GF-D8 (cell line): ENCODE measurements at places on chromosomes 4 and X.
A peak's percentile ranks its signal among the peaks of the same experiment; 100 is the strongest.

DNA sequence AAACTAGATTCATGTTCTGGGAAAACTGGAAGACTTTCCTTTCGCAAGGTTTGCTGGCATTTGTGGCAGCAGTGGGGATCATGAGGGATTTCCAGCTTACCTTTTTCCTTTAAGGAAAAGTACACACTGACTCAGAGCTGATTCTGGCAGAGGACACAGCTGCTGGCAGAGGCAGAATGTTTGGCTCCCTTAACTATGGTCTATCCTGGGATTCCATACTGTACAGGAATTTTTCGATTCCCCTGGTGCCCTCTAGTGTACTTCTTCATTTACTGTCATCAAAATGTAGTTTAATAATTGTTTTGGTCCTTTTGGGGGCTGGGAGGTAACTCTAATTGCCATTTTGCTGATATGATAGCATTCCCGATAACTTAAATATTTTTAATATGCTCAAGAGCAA, 152.7 kb downstream of the GABRG1 start:
- no peak for DNase-seq

DNA sequence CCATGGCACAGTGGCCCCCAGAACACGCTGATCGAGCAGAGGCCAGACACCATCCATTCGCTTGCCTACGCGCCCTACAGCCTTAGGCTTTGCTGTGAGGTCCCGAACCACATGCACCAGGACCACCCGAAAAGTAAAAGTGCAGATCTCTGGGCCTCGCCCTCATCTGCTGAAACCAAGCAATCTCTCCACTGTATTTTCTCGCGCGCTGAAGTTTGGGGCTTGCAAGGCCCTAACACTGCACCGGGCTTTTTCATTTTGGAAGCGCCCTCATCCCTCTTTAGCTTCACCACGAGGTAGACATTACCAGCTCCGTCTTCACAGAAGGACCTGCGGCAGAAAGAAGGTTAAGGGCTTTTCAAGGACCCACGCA, 21.2 kb downstream of the NKX3-2 start:
- no peak for DNase-seq

- peak; percentile 8 for DNase-seq
Measured at GRCh38 chrX:139126493-139126892, 404.0 kb upstream of the F9 start.

DNA sequence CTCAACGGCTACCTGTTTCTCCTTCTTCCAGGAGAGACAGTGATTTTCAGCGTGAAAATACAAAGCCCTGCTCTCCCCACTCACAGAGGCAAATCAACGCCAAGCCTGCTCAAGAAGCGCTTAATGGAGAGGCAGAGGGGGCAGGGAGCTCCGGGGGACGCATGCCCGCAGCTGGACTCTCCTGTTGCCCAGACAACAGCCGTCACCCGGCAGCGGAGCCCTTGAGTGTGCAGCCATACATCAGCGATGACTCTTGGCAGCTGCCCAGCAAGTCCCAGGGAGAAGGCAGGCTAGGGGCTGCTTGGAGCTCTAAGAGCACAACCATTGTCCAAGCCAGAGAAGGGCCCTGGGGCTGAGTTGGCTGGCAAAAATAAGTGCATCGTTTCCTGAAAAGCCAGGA, 71.0 kb upstream of the AFAP1 start:
- no peak for DNase-seq

- DNase-seq: no peak
Measured at GRCh38 chr4:78704981-78705683, 71.0 kb upstream of the BMP2K start.

DNA sequence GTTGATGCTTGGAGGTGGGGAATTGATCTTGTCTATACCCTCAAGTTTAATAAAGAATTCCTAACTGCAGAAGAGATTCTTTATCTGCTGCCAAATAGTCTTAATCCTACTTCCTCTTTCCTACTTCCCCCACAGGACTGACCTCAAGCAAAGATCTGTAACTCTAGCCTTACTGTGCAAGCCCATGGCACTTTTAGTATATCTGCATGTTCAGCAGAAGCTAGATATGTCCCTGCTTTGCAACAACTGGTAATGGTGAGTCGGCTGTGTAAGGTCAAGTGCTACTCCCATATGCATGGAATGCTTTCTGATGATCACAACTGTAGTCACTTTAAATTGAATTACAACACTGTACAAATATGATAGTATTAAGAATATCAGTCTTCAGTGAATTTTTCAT, 26.3 kb upstream of the PDS5A start:
- DNase-seq: peak; percentile 73

DNA sequence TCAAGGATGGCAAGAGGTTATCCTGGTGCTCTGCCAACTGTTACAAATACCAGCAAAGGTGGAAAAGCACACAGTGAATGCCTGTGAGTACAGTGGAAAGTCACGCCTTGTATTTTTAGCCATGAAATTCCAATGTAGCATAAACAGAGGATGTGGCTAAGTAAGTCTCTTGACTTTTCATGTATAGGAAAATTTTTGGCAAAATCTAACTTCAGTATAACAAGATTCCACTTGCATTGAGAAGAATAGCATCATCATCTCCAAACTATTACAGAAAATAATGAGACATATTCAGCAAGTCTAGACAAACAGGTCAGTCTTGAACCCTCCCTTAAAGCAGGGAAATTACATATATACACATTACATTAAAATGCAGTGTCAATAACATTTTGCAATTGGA, 7.9 kb downstream of the SLC10A6 start:
- no peak for DNase-seq

GRCh38 chrX:22424919-22425318, 152.2 kb downstream of the CBLL2 start:
- DNase-seq: no peak

GRCh38 chr4:164304101-164304639, 449.8 kb upstream of the SMIM31 start:
- no peak for DNase-seq

GRCh38 chr4:123312951-123313592, 83.5 kb upstream of the SPRY1 start:
- DNase-seq: no peak

GRCh38 chrX:139892512-139892911, 40.3 kb downstream of the ATP11C start:
- DNase-seq: no peak

DNA sequence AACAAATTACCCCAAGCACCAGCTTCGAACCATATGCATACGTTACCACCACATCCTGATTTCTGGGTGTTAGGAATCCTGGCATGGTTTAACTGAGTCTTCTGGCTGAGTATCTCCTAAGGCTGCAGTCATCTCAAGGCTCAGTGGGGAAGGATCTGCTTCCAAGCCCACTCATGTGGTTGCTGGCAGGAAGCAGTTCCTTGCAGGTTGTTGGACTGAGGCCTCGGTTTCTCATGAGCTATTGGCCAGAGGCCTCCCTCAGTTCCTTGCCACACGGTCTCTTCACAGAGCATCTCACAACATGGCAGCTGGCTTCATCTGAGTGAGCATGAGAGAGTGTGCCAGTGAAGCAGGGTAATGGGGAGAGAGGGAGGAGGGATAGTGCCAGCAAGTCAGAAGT, 96.1 kb upstream of the MTM1 start:
- no peak for DNase-seq

DNA sequence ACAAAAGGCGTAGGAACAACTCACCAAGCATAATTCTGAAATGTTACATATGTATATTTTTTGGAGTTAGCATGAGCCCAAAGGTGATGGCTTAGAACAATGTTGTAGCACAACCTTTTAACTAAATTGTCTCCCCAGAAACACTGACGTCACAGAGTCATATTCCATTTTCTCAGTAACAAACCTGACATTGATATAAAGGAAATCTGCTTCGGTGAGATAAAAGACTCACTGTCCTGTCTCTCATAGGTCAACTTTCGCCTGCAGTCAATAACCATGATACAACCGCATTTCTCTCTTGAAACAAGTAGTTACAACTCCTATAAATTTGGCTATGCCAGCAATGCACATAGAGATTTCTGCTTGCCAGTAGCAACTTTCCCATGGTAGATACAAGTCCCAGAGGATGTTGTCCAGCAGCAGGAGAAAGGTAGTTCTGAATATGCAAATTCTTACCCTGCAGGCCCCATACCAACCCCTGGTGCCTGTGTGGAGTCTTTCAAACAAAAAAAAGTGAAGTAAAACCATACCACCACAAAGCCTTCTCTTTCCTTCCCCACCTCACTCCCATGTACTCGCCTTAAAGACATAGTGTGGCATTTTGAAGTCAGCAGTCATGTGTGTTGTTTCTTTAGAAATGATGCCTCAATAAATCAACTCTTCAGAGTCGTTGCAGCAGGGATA, 47.9 kb downstream of the MTM1 start:
- DNase-seq: no peak

GRCh38 chrX:16727637-16728036, 8.2 kb downstream of the SYAP1 start:
- DNase-seq: no peak

DNA sequence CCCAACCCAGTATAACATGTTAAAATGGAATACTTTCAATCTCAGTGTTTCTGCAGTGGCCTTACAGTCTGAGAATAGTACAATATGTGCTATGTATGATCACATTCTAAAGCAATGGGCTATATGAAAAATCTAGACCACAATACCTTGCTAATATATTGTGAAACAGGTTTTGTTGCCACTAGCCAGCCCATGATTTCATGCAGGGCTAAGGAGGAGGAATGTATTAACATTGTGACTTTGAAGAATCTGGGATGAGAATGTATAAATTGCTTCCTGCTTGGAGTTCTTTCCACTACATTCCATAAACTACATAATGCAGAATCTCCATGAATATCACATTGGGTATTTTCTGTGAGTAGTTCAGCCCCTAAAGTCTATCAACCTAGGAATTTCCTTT, 935.4 kb upstream of the GRIA3 start:
- no peak for DNase-seq

DNA sequence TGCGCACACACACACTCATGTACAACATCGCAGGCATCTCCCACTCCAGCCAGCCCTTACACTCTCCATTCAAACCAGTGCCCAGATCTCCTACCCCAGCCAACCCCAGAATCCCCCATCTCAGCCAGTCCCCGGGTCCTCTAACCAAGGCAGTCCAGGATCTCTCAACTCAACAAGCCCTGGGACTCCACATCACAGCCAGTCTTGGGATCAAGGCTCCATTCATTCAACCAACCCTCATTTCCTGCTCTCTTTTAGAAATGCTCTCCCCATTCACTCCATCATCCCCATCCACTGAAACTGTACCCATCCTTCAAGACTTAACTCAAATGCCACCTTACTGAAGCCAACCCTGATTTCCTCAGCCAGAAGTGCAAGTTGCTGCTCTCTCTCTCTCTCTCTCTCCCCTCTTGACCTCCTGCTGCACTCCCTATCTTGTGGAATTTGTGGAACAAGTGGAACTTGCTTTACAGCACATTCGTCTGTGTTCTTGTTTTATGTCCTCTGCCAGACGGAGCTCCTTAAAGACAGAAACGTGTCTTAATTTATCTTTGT, 40.6 kb upstream of the IQSEC2 start:
- DNase-seq: no peak

DNA sequence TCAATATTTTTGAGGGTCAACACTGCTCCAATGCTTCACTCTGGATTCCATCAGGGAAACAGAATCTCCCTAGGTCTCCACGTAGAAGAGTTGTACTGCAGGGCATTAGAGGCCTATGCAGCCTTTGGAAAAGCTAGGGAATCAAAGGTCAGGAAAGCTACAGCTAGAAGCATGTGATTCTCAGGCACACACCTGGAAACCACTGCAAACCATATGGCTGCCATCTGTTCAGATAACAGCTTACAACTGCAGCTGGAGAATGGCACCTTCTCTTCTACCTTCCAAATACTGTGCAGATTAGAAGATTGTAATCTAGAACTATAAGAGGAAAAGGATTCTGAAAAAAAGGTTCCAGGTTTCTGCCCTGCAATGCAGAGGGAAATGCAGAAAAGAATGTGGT, 60.6 kb downstream of the BTC start:
- DNase-seq: no peak

GRCh38 chr4:33037464-33037863, 2317.3 kb downstream of the PCDH7 start:
- no peak for DNase-seq

- DNase-seq: no peak
Measured at GRCh38 chrX:10164879-10165278, 8.1 kb downstream of the CLCN4 start.

DNA sequence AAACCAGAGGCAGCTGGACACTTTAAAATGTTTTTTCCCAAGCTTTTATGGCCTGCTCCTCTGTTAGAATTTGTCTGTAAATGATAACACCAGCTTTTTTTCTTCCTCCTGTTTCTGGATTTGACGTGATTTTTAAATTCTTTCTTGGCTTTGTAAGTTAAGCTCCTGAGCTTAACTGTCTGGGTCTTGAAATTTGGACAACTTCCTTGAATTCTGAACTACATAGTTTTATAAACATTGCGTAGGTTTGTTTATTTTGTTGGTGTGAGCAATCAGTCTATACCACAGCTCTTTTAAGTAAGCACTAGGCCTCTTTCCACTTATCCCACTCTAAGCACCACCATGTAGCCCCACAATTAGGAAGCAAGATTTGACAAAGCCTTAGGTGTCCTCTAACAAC, 144.4 kb upstream of the GUCY1A1 start:
- no peak for DNase-seq

GRCh38 chrX:118189000-118189399, 72.4 kb upstream of the KLHL13 start:
- DNase-seq: no peak

DNA sequence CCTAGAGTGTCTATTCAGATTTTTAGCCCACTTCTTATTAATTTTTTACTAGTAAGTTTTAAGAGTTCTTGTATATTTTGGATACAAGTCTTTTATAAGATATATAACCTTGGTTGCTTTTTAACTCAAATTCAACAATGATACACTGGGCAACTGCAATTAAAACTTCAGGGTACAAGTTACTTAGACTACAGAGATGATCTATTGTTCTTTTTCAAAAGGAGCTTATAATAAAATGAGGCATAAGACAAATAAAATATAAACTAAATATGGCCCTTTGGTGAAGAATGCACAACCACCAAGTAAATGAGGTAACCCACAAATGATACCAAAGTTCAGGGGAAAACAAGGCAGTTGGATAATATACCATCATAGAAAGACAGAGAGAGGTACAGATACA, 37.6 kb upstream of the CXCL6 start:
- no peak for DNase-seq

GRCh38 chr4:6334203-6334887, 64.7 kb downstream of the WFS1 start:
- no peak for DNase-seq

DNA sequence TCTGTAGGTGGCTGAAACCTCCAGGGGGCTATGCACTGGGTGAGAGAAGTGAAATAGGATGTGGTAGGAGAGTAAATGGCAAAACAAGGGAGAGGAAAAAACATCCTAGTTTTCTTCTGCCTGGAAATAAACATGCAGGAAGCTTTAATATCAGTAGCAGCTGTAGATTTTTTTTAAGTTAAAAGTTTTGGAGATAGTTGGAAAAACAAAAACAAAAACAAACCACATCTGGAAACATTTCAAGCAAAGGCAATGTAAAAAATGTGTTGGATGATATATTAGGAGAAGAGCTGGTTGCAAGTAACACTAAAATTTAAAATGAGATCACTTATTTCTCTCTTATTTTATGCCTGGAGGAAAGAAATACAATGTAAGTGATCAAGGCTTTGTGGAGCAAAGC, 388.0 kb downstream of the SPRY1 start:
- no peak for DNase-seq

GRCh38 chr4:105946771-105947170, 51.5 kb downstream of the NPNT start:
- DNase-seq: no peak
